ENCODE measurements at places on chromosomes 11 and 22. TPM values are rescaled to one million over a fixed set of nuclear protein-coding genes. Genes with fewer than 3 reads are reported as not detected.

DRD4 gene
- total RNA-seq = 1.1 TPM

SCGB1C1 gene
- not detected for total RNA-seq

OR2D2 gene
- not detected for total RNA-seq

OR52D1 gene
- total RNA-seq = not detected

APOBEC3H gene
- not detected for total RNA-seq

DEFB131B gene
- total RNA-seq = not detected

KCNJ5 gene
- total RNA-seq = 5.0 TPM

SLC25A18 gene
- not detected for total RNA-seq

GLYATL2 gene
- total RNA-seq = 0.40 TPM

MS4A13 gene
- not detected for total RNA-seq

CALCA gene
- 3.4 TPM for total RNA-seq

AHNAK gene
- total RNA-seq = 707 TPM

OR2AT4 gene
- not detected for total RNA-seq

SPDYC gene
- not detected for total RNA-seq

TH gene
- not detected for total RNA-seq

APBB1 gene
- total RNA-seq = 42.0 TPM

C22orf42 gene
- total RNA-seq = not detected

- no peak for DNase-seq
These were observed 19.3 kb downstream of the HSD17B12 start for GRCh38 chr11:43699870-43700269.

DNA sequence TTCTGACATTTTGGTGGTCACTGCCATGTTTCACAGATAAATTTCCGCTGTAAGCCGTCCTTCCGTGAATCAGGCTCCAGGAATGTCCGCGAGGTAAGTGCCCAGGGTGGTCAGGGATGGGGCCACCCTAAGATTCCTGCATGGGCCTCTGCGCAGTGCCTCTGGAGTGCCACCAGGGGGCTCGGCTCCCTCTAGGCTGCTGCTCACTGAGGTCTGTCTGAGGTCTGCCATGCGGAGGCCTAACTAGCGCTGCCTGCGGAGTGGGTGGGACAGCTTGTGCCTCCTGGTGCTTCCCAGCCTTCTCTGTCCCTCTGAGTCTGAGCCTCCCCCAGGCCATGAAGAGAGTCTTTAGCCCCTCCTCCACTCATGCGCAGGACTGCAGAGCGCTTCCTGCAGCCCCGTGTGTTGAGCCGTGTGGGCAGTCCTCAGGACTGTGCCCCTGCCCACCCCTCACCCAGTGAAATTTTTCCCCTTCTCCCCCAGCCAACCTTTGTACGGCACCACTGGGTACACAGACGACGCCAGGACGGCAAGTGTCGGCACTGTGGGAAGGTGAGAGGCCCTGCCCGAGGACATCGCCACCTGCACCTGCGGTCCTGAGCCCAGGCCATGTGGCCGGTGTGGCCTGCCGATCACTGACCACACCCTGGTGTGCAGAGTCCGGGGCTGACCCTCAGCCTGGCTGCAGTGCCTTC lies 11.9 kb upstream of the MDK start:
- DNase-seq = peak; percentile 76

DNA sequence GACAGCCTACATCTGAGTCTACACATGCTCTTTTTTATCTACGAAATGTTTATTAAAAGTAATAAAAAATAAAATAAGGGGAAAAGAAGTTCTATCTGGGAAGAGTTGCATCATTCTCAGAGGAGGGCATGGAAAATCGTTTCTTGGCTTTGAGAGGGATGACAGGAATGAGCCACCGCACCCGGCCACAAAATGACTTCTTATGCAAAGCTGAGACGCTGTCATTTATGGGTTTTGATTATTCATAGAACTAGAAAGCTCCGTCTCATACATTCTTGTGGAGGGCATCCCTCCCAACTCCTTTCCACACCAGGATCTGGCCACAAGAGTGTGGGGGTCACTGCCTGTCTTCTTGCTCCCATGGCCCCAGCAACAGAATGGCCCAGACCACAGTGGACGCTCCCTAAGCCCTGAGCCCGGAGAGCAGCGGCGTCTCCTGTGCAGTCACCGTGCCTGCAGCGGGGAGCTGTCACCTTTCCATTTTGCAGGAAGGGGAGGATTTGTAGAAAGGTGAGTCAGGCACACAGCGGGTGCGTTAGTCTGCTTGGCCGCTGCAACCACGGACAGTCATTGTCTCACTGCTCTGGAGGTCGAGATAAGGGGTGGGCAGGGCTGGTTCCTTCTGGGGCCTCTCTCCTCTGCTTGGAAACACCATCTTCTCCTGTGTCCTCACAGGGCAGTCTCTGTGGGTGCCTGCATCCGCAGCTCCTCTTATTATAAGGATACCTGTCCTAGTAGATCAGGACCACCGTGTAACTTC lies 1388.7 kb downstream of the BRD1 start:
- DNase-seq = no peak

- no peak for DNase-seq
These were observed 20.3 kb upstream of the PARVA start for GRCh38 chr11:12356944-12357655.

GRCh38 chr11:35932681-35933319 lies 11.1 kb upstream of the LDLRAD3 start:
- DNase-seq = peak; percentile 53

- peak; percentile 28 for DNase-seq
These were observed 50.5 kb upstream of the PARVG start for GRCh38 chr22:44130076-44130711.

DNA sequence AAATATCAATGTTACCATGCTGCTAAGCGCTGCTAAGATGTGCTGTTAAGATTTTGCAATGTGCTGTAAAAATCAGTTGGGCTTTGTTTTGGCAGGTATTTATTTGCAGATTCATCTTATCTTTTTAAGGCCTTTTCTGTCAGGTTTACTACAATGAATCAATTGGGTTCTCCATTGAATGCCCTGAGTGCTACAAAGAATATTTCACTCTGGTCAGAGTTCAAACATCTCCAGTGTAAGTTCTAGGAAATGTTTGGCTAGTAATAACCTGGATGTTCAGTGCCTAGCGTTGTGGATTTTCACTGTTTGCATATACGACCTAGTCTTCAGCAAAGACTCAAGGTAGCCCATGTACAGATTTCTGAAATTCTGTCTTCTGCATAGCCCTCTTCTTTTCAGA lies 36.0 kb downstream of the RSF1 start:
- DNase-seq = no peak

DNA sequence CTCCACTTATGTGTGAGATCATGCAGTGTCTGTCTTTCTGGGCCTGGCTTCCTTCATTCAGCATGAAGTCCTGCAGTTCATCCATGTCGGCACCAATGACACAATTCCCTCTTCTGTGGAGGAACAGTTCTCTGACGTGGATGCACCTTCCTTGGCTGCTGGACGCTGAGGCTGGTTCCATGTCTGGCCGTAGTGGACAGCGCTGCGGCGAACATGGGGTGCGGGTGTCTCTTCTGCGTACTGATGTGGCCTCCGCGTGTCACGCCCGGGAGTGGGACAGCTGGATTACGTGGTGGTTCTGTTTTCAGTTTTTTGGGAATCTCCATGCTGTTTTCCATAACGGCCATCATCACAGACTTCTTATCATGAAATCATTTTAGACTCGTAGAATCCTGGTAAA lies 16.9 kb upstream of the MUC2 start:
- no peak for DNase-seq

- no peak for DNase-seq
These were observed 976.9 kb upstream of the TENM4 start for GRCh38 chr11:80417681-80418080.

DNA sequence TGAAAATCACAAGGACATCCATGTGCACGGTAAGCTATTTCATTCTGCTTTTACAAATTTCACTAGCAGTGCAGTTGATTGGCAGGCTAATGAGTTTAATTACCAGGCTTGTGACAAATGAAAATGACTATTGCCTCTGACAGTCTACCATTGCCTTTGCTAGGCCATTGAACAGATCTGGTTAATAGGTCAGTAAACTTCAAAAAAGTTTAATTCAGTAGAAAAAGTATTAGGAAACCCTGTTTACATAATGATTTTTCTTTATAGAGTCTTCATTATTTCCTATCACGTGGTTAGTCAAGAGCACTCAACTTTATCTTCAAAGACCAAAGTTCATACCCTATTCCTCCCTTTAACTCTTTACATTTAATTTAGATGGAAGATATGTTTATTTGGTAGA lies 77.0 kb downstream of the PRMT3 start:
- peak; percentile 25 for DNase-seq

DNA sequence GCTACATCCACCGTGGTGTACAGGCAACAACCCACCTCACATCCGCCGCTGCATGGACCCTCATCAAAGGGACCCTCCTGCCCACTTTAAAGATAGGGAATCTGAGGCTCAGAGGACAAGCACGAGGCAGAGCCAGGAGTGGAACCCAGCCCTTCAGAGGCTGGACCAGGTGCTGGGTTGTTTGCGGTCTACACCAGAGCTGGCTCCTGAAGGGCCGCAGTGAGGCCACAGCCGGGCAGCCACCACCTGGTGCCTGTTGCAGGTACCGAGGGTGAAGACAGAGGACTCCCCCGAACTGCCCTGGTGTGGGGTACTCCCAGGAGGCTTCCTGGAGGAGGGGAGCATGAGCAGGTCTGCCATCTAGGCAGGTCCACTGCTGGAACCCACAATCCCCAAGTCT lies 78.8 kb downstream of the DHCR7 start:
- DNase-seq = no peak

DNA sequence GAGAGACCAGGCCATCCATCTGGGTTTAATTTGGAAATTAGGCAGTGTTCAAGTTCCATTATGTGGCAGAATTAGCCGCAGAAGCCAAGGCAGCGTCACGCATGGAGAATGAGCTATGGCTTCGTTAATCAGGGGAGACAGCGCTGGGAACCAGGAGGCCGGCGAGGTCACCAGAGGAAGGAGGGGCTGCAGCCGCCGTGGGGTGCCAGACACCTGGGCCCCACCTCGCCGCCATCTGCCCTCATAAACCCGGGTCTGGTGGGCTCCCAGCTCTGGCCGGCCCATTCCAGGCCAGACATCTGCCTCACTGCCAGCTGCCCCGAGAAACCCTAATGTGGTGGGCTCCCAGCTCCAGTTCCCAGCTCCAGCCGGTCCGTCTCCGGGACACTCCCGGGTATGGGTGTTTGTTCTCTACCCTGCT lies 676.9 kb downstream of the BRD1 start:
- no peak for DNase-seq

DNA sequence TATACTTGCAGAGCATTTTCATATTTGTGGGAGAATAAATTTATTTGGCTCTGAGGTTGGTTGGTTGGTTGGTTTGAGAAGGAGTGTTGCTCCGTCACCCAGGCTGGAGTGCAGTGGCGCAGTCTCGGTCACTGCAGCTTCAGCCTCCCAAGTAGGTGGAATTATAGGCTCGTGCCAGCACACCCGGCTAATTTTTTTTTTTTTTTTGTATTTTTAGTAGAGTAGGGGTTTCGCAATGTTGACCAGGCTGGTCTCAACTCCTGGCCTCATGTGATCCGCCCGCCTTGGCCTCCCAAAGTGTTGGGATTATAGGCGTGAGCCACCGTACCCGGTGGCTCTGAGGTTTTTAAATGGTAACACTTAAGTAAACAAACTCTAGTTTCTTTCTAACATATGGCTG lies 161.1 kb downstream of the TEAD1 start:
- DNase-seq = no peak

- no peak for DNase-seq
These were observed 4.0 kb downstream of the FOLR3 start for GRCh38 chr11:72139500-72139899.

DNA sequence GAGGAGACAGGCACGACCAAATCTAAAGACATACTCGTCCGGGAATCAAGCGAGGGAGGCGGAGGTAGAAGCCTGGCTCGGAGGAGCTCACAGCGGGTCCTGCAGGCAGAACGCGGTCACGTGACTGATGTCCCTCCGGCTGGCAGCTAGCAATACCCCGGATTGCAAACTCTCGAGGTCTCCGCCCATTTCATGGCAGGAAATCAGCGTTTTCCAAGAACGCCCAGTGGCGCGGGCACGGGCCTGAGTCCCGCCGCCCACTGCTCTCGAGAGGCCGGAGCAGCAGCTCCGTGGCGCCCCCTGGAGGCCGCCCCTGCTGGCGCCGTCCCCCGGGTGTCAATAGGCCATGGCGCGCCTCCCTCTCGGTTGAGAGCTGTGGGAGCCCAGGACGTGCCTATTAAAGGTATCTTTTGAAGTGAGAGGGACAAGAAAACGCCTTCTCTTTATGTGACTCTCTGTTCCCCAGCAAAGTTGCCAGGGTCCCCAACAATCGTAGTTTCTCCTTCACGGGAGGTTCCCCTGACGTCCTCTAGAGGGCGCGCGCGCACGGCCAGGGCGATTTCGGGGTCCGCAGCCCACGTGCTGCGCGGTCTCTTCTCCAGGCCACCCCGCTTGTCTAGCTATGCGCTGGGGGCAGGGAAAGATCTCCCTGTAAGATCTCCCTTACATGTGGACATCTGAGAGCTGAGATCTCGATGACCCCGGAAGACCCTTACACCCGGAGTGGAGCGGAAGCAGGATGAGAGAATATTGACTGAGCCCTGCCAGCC lies 37.3 kb upstream of the RBFOX2 start:
- peak; percentile 97 for DNase-seq

DNA sequence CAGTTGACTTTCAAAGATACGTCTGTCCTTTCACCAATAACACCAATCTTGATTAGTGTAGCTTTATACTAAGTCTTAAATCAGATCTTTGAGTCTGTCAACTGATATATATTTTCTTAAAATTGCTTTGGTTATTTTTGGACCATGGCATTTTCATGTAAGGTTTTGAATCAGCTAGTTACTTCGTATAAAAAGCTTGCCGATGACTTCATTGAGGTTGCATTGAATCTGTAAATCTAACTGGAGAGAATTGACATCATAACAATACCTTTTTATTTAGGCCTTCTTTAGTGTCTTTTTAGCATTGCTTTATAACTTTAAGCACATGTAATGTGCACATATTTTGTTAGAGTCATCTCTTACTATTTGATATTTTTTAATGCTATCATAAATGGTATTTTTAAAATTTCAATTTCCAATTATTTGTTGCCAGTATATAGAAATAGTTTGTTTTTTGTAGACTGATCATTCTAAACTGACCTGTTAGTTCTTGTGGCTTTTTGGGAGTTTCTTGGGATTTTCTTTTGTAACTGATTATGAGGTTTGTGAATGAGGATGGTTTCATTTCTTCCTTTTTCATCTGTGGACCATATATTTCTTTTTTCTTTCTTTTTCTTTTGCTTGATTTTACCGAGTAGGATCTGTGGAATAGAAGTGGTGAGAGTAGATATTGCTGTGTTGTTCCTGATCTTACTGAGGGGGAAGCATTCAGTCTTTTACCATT lies 61.4 kb downstream of the DDX10 start:
- no peak for DNase-seq

GRCh38 chr11:846496-847098 lies 3.9 kb downstream of the TSPAN4 start:
- no peak for DNase-seq

DNA sequence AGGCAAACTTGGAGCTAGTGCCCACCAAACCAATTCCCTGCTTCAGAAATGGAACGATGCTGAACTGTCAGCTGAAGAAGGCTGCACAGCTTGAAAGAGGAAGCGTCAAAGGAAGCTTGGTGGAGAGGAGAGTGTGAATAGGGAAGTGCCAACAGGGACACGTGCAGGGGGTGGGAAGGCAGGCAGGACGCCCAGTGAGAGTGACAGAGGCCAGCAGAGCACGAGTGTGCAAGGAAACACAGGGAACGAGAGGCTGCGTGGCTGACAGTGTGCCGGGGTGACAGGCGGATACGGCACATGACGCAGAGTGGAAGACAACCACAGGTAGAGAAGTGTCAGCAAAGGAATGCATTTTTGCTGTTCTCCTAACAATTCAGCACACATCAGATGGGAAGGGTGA lies 196.4 kb downstream of the LARGE1 start:
- DNase-seq = no peak

Measured in lung (tissue), 17 donors.